ENCODE measurements at places on chromosomes 7 and 10.
A peak's percentile ranks its signal among the peaks of the same experiment; 100 is the strongest.

DNA sequence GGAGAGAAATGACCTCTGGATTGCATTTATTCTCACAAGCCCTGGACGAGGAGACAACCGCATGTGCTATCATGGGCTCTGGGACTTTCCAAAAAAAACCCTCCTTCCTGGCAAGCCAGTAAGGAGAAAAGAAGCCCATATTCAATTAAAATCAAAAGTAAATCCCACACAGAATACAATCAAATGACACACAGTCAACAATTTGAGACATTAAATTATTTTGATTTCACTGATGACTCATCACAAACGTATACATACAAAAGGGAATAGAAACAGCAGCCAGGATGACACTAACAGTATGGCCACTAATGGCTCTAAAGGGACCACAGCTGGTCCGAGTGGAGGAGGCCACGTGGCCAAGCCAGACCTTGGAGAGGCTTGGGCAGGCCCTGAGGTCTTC, 24.9 kb downstream of the LRRC20 start:
- H3K27ac ChIP-seq, result no peak overlapping the region
- no peak for DNase-seq
- no peak overlapping the region for H3K4me3 ChIP-seq
- no peaks in the 10 kb centered on the region for H3K27me3 ChIP-seq
- H3K4me1 ChIP-seq, result peaks cover 20% of the 10 kb centered on the region
- H3K36me3 ChIP-seq, result no peaks in the 10 kb centered on the region

- no peaks in the 10 kb centered on the region for H3K4me1 ChIP-seq
- no peaks in the 10 kb centered on the region for H3K36me3 ChIP-seq
- H3K4me3 ChIP-seq, result no peak overlapping the region
These were observed 93.7 kb downstream of the EPC1 start for GRCh38 chr10:32253276-32253675.

- H3K36me3 ChIP-seq, result no peaks in the 10 kb centered on the region
- H3K4me1 ChIP-seq, result no peaks in the 10 kb centered on the region
- no peak for DNase-seq
- no peaks in the 10 kb centered on the region for H3K27me3 ChIP-seq
- no peak overlapping the region for H3K4me3 ChIP-seq
These were observed 187.2 kb upstream of the CSTF2T start for GRCh38 chr10:51886438-51887068.

DNA sequence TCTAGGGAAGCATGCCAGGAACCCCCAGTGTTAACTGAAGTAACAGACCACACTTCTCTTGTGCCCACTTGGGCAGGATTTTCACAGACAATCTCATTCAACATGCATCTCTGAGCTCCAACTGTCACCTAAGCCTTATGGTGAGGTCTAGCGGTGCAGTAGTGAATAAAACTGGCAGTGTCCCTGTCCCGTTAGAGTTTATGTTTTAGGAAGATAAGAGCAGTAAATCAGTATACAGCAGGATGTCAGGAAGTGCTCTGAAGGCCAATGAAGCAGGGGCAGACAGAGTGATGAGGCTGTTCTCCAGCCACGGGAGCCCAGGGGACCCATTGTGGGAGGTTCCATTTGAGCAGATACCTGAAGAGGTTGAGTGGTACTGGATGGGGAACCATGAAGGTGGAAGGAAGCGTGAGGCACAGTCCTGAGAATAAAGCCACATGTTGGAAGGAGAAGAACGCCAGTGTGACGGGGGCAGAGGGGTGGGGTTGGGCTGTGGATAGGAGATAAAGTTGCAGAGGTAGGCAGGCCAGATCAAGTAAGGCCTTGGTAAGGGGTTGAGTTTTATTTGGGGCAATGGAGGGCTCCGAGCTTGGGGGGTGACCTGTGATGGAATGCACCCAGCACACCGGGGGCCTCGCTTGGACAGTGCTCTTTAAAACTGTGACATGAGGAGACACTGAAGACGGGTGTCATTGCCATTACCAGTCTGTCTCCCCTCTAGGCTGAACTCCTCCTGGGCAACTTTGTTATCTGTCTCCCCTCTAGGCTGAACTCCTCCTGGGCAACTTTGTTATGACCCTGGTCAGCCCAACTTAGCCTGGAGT, 6.6 kb downstream of the GDF10 start:
- H3K27ac ChIP-seq, result no peak overlapping the region
- H3K27me3 ChIP-seq, result peaks cover 21% of the 10 kb centered on the region
- H3K4me3 ChIP-seq, result no peak overlapping the region
- H3K36me3 ChIP-seq, result no peaks in the 10 kb centered on the region
- DNase-seq, result no peak

GRCh38 chr10:52574697-52575096, 197.9 kb downstream of the MBL2 start:
- H3K27ac ChIP-seq, result no peak overlapping the region
- H3K4me1 ChIP-seq, result no peaks in the 10 kb centered on the region
- no peak for DNase-seq
- H3K27me3 ChIP-seq, result no peaks in the 10 kb centered on the region

GRCh38 chr7:109158246-109158645, 588.6 kb downstream of the DNAJB9 start:
- no peaks in the 10 kb centered on the region for H3K27me3 ChIP-seq
- H3K4me3 ChIP-seq, result no peak overlapping the region
- H3K36me3 ChIP-seq, result no peaks in the 10 kb centered on the region
- DNase-seq, result no peak
- H3K27ac ChIP-seq, result no peak overlapping the region

GRCh38 chr7:126589068-126589684, 663.6 kb downstream of the GRM8 start:
- H3K4me3 ChIP-seq, result no peak overlapping the region
- H3K4me1 ChIP-seq, result no peaks in the 10 kb centered on the region
- no peak for DNase-seq
- H3K27me3 ChIP-seq, result no peaks in the 10 kb centered on the region

- H3K27ac ChIP-seq, result no peak overlapping the region
- H3K4me3 ChIP-seq, result no peak overlapping the region
- no peaks in the 10 kb centered on the region for H3K4me1 ChIP-seq
These were observed 342.0 kb upstream of the PODXL start for GRCh38 chr7:131898418-131898817.

- no peak overlapping the region for H3K4me3 ChIP-seq
- no peak overlapping the region for H3K27ac ChIP-seq
- H3K4me1 ChIP-seq, result no peaks in the 10 kb centered on the region
- H3K36me3 ChIP-seq, result no peaks in the 10 kb centered on the region
- H3K27me3 ChIP-seq, result no peaks in the 10 kb centered on the region
These were observed 11.2 kb downstream of the SEMA3C start for GRCh38 chr7:80907612-80908011.

DNA sequence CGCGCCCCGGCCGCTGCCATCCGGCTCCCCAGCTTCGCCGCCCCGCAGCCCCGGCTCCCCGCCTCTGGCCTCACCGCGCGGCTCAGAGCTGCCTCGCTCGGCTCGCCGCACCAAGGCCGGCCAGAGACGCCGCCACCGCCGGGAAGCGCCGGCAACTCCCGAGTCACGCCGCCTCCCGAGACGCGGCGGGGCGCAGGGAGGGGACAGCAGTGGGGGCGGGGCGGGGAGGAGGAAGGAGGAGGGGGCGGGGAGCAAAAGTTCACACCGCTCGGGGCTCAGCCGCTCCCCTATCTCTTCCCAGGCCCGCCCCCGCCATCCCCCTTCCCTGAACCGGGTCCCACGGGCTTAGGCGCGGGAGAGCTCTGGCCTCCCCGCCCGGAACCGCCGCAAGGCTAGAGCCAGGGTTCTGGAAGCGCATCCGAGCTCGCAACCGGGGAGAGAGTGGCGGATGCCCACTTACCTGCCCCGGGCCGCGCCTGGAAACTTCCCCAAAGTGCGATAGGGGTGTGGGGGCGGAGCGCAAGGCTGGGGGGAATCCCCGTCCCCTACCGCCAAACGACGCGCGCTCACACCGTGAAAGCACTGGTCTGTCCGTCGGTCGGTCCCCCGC, 1.0 kb downstream of the CHST15 start:
- peak; percentile 68 for DNase-seq
- peak overlapping the region; percentile 82 for H3K4me3 ChIP-seq
- H3K36me3 ChIP-seq, result no peaks in the 10 kb centered on the region
- peak overlapping the region; percentile 62 for H3K27ac ChIP-seq
- H3K27me3 ChIP-seq, result peaks cover 35% of the 10 kb centered on the region
- H3K4me1 ChIP-seq, result peaks cover 21% of the 10 kb centered on the region

DNA sequence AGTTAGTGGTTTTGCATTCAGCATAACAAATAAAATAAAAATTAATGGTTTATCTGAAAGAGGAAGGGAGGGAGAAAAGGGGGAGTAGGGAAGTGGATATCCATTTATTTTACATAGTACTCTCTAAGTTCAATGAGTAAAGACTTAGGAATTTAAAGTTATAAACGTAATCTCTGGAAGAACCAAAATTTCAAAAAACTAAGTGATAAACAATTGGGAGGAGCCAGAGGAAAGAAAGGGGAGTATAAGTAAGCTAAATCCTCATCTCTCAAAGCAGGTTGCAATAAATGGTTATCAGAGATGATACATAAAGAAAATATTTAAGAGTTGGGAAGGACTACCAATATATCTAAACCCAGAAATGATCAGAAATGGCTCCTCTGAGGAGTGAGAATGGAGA, 46.4 kb downstream of the ANK3 start:
- H3K27ac ChIP-seq, result no peak overlapping the region
- H3K4me1 ChIP-seq, result no peaks in the 10 kb centered on the region
- H3K4me3 ChIP-seq, result no peak overlapping the region
- no peaks in the 10 kb centered on the region for H3K27me3 ChIP-seq
- DNase-seq, result no peak
- no peaks in the 10 kb centered on the region for H3K36me3 ChIP-seq

GRCh38 chr7:38461887-38462286, 169.3 kb downstream of the AMPH start:
- H3K4me3 ChIP-seq, result no peak overlapping the region
- H3K36me3 ChIP-seq, result no peaks in the 10 kb centered on the region
- H3K27me3 ChIP-seq, result no peaks in the 10 kb centered on the region
- H3K27ac ChIP-seq, result no peak overlapping the region
- H3K4me1 ChIP-seq, result no peaks in the 10 kb centered on the region

- no peak for DNase-seq
- H3K4me3 ChIP-seq, result no peak overlapping the region
- H3K36me3 ChIP-seq, result no peaks in the 10 kb centered on the region
- H3K27me3 ChIP-seq, result no peaks in the 10 kb centered on the region
- H3K27ac ChIP-seq, result no peak overlapping the region
These were observed 725.4 kb downstream of the PHTF2 start for GRCh38 chr7:78523930-78524329.

Measured in hepatocyte (in vitro differentiated cells).